ENCODE measurements at places on chromosomes 7 and 10. TPM values are rescaled to one million over a fixed set of nuclear protein-coding genes. Genes with fewer than 3 reads are reported as not detected.

- no peak for DNase-seq
These were observed 1.1 kb downstream of the TMEM196 start for GRCh38 chr7:19772306-19772705.

GRCh38 chr7:21670496-21670895, 127.7 kb downstream of the DNAH11 start:
- DNase-seq, result no peak

DNA sequence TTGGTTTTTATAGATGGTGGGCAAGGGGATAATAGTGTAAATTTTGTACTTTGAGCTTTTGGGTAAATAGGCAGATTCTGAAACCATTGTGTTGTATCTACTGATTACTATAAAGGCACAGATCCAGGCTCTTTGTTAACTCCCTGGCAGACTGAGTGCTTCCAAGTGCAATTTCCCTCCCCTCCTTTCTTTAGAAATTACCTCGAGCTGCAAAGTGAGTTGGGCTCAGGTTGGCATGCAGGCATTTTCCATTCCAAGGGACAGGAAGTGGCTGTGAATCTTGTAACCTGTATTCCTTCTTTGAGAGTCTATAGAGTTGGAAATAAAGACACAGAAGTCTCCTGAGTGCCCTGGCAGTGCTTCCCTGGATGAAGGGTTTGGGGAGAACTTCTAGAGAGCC, 494.2 kb upstream of the GALNT17 start:
- DNase-seq, result no peak

DNA sequence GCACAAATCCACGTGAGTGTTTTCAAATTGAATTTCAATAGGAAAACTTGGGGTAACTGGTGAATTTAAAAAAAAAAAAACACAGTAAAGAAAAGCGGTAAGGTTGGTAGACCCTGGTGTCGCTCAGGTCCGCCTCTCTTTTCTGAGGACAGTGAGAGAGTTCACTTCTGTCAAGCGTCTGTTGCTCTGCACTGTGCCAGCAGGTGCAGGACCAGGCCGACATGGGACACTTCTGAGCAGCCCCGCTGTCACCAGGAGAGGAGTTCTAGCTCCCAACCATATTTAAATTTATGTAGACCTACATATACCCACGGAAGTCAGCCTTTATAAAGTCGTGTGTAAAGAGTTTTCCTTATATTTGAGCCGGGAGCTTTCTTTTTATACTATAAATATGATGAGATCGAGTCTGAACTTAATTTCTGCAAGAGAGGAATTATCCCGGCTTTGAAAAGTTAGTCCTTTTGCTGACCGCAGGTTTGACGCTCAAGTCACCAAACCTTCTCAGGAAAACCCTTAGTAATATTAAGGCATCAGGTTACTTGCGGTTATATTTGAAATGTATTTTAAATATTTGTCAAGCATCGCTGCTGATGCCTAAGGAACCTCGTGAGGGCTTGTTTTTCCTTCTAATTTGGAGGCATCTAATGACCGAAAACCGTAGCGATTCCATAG, 531 bp downstream of the IKZF1 start:
- DNase-seq, result no peak

DNA sequence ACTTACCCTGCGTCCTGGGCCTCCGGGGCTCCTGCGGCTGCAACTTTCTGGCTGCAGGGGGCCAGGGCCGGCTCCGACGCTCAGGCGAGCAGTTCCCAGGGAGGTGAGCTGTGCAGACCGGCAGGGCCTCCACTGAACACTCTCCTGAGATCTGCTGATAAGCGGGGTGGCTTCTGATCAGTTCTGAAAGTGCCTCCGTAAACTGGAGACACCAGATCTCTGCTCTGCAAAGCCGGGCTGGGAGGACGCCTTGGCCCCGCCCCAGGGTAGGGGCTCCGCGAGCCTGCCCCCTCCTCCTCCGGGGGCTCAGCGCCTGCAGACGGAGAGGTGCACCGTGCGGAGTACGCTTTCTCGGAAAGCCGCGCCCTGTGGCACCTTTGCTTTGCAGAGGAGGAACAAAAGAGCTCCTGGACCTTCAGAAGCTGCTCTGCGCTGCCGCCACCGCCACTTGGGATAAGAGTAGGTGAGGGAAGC, 141.3 kb upstream of the VKORC1L1 start:
- DNase-seq, result peak; percentile 1

DNA sequence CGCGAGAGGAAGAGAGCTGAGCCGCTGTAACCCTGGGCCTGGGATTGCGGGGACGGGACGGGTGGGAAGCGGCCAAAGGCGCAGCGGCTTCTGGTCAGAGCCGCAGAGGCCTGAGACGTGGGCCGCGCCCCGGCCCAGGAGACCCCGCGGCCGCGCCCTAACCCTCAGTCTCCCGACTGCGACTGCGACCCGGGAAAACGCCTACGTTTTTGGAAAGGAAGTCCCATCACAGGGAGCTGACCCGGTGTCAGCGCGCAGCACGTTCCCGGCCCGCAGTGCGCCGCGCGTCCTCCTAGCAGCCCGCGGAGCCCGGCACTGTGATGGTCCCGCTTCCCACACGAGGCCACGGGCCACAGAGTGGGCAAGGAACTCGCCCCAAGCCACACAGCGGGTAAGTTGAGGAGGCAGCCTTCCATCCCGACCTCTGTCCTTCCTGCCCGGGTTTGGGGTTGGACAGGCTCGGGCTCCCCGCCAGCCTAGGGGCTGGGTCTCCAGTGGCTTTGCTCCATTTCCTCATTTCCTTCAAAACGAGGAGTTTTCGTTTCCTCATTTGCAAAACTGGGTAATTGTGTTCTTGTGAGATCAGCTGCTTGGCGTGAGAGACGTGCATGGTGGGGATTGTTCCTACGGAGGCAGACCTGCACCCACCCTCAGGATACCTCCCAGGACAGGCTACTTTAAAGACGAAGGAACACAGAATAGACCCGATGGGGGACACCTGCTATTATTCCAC, 1.2 kb downstream of the GPNMB start:
- no peak for DNase-seq

GRCh38 chr10:124736491-124737136, 7.6 kb downstream of the FAM53B start:
- DNase-seq, result peak; percentile 46

DNA sequence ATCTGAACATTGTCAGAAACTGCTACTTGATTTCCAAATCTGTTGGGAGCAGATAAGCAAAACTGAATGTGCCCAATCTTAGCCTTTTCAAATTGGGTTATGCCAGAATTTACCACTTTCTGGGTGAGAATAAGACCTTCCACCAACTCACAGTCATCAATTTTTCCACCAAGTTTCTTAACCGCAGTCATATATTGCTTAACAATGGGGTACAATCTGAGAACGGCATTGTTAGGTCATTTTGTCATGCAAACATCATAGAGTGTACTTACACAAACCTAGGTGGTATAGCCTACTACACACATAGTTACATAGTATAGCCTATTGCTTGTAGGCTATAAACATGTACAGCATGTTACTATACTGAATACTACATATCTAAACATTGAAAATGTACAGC, 16.0 kb downstream of the MRPS33 start:
- no peak for DNase-seq

DNA sequence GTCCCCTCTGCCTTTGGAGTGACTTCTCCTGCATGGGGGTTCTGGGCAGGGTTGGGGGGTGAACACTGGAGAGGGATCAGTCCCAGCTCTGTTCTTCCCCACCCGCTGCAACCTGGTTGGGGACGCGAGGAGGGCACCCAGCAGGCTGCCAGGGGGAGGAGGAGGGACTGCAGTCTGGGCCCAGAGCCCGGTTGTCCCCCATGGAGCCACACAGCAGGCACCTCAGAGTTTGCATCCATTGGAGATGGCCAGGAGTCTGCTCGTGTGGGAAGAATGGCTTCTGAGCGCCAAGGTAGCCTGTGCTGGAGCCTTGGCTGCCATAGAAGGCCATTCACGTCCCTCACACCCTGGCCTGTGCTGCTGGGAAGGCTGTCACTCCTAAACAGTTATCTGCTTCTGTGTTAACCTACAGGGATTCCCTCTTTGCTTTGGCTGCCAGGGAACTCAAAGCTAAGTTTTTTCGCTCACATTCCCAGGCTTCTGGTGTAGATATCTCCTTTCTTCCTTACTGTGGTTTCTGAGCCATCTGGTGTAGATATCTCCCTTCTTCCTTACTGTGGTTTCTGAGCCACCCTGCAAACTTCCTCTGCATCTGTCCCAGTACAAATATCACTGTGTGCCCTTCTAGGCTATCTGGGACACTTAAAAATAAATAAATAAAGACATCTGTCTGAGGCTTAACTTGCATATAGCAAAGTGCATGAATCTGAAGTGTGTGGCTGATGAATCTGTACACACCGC, 133.7 kb downstream of the LHPP start:
- DNase-seq, result no peak

- DNase-seq, result peak; percentile 48
These were observed 17.1 kb upstream of the ARPC1A start for GRCh38 chr7:99308461-99309074.

- no peak for DNase-seq
These were observed 52.0 kb downstream of the GTF2IRD1 start for GRCh38 chr7:74505471-74506324.

DNA sequence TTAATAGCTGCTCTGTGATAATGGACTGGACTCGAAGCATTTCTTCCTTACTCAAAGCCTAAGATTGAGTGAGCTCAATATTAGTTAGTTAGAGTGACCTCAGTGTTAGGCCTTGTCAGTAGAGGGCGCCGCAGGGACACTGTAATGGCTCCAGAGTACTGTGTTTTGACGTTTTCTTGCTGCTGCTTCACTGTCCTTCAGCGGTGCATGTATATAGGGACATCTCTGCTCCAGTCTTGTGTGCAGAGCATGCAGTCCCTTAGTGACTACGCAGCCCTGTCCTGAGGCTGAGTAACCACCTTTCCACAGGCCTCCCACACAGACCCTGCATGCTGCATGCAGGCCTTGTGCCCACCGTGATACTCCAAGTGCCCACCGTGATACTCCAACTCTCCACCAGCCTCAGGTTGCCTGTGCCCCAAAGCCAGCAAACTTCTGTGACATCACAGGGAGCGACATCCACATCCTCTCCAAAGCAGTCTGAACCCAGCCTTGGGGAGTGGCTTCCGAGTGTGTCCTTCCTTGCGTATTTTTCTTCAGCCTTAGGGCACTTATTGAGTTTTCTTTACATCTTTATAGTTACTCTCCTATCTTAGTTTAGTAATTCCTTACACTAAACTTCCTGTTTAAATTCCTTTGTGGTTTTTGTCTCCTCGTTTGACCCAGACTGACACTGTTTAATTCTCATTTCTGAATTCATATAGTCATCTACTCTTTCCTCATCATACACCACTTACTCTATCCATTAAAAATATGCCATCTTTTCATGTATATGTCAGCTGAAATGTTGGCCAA, 118.2 kb downstream of the JAZF1 start:
- peak; percentile 32 for DNase-seq

GRCh38 chr10:48579251-48579960, 25.5 kb downstream of the ARHGAP22 start:
- peak; percentile 83 for DNase-seq

DNA sequence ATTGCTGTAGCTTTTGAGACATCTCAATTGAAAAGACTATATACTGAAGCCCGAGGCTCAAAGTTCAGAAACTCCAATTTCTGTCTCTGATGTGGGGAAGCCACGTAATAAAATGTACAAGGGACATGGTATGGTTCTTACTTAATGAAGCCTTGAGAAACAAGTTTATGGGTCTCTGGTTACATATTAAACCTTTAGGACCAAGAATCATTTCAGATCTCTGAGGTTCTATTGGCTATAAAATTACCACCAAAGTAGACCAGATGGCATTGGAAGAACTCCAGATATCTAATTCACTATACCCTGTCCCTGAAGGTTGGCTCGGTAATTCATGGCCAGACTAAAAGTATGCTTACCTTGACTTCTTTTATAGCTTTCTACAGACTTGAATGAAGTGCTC, 23.7 kb downstream of the STAMBPL1 start:
- DNase-seq, result no peak

DNA sequence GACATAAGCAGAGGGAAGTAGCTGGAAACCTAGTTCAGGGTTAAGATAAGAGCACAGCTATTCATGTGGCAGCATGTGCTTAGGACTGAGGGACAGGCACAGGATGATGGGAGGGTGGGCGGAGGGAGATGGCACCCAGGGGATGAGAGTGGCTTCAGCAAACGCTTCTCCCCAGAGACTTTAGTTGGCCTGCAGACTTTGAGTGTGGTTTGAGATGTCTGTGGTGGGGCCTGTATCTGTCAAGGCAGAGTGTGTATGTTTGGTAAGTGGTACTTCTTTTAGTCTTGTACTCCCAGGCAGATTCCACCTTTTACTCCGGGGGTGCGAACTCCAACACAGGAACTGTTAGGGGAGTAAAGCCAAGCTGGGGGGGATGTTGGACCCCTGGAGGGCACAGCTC, 88.9 kb downstream of the WDFY4 start:
- no peak for DNase-seq

DNA sequence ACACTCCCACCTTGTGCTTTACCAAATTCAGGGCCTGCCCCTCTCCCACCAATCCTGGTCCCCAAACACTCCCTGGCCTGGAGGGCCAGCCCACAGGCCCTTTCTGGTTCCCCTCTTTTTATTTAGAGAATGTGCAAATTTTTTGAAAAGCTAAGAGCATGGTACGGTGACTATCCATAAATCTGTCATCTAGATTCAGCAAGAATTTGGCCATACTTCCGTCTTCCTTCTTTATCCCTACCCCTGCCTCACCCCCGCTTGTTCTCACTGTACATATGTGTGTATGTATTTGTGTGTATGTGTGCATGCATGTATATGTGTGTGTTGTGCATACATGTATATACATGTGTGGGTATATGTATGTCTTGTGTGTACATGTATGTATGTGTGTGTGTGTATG, 8.1 kb upstream of the TBRG4 start:
- DNase-seq, result no peak

DNA sequence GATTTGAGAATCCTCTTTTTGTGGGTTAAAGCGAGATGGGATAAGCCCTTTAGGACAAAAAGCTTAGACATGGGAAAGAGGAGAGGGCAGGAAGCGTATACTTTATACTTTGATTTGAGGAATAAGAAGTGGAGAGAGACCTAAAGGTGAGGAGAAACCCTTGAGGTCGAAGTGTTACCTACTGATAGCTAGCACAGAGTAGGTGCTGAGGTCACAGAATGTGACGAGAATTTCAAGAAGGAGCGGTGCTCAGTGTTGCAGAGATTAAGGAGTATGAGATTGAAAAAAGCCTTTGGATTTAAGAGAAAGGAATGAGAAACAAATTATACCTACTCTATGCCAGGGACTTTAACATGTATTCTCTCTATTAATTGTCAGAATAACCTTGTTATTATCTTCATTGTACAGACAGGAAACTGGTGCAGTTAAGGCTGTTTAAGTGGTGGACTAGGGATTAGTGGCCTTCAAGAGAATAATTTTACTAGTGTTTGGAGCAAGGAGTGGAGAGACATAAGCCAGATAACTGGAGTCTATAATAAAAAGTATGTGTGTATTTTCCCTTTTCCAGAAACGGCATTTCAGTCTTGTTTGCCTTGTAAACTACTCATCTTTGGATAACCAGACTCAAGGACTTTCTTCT, 8.8 kb downstream of the CAPZA2 start:
- DNase-seq, result no peak

Gene CTAGE8
- total RNA-seq, result 0.98 TPM

Gene MLXIPL
- total RNA-seq, result 0.41 TPM

Gene C10orf105
- total RNA-seq, result not detected

Gene ABLIM1
- 70.0 TPM for total RNA-seq

Gene ARHGEF5
- total RNA-seq, result 9.3 TPM

Gene ITPRID1
- not detected for total RNA-seq

Gene PROSER2
- 12.1 TPM for total RNA-seq

Gene PTPRZ1
- 1.6 TPM for total RNA-seq

Gene OR2A5
- not detected for total RNA-seq
